ENCODE measurements at places on chromosomes 11 and 22. TPM values are rescaled to one million over a fixed set of nuclear protein-coding genes. Genes with fewer than 3 reads are reported as not detected.

Gene C11orf21
- total RNA-seq = not detected

Gene SOX6
- total RNA-seq = 1.4 TPM

Gene OR51B2
- not detected for total RNA-seq

Gene CDC42BPG
- total RNA-seq = 0.06 TPM

Gene C11orf42
- not detected for total RNA-seq

Gene OR8B12
- total RNA-seq = not detected

Gene MUC15
- total RNA-seq = not detected

Gene KCNE3
- not detected for total RNA-seq

Gene CEP126
- 1.8 TPM for total RNA-seq

Gene HSPB2
- total RNA-seq = 1.4 TPM
